ENCODE measurements at places on chromosomes 5 and 9.

DNA sequence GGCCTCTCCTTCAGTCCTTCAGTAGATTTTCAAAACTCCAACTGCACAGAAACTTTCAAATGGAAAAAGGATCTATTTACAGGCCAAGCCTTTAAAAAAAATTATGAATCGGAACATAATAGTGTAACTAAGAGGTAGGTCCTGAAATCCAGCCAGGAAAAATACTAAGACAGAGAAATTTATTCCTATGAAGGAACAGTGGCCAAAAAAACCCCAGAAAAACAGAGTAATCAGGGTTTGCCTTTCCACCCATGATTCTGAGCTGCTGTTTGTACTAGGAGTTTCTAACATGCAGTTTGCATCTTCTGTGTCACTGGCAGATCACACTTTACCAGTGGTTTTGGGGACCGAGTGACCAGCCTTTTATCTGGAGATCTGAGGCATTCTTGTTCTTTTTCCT lies 93.1 kb upstream of the TMED7 start:
- DNase-seq, result no peak

GRCh38 chr5:31186672-31187267 lies 6.7 kb upstream of the CDH6 start:
- no peak for DNase-seq

DNA sequence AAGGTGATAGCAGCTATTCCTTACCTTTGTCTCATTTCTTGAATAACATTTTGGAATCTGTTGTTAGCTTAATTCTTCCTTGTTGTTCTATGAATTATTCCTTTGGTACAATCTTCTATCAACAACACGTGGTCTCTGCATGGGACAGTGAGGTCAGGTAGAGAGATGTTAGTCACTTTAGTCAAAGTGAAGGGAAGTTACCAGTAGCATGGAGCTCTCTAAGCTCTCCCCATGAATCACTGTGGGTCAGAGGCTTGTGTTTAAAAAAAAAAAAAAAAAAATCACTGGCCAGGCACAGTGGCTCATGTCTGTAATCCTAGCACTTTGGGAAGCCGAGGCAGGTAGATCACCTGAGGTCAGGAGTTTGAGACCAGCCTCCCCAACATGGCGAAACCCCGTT lies 116.0 kb downstream of the GOLPH3 start:
- DNase-seq, result no peak

GRCh38 chr9:135240222-135240621 lies 152.8 kb downstream of the OLFM1 start:
- DNase-seq, result no peak

- no peak for DNase-seq
Measured at GRCh38 chr9:79431019-79431679, 140.6 kb upstream of the TLE4 start.
